Muscle of arm (tissue), 14 donors: ENCODE measurements at places on chromosomes 11 and 22.
A peak's percentile ranks its signal among the peaks of the same experiment; 100 is the strongest.

- no peak for DNase-seq
Observed at GRCh38 chr11:1277936-1278512, 31.4 kb downstream of the TOLLIP start.

GRCh38 chr11:133029107-133029506 lies 503.2 kb downstream of the OPCML start:
- no peak for DNase-seq

DNA sequence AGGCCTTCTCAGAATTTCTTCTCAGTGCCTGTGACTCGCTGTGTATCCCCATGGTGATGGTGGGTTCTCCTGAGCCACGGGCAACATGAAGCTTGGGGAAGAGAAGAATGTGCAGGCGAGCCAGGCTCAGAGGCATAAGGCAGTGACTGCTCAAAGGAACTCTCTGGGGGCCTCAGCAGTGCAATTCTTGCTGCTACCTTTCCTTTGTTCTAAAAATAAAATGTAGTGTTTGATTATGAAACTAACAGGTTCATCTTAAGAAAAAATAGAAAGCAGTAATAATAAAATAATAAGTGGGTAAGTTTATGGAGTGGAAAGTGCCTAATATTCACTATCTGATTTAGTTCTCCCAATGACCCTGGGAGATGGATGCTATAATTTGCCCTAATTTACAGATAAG lies 46.7 kb downstream of the MEI1 start:
- DNase-seq, result no peak

DNA sequence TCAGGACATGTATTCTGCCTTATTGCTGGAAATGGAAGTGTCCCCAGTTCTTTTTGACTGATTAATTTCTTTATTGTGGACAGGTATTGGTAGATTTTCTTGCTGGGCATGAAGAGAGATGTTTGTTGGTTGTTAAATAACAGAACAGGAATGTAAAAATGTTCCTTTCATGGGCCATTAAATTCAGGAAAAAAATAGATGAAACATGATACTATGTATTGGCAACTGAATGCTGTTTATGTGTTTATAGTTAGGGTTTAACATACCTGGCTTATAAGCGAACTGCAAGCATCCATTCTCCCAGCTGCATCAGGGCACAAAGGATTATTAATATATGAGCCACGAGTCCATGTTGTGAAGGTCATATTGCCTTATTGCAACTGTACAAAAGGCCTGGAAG lies 368.5 kb downstream of the NELL1 start:
- no peak for DNase-seq

GRCh38 chr22:35839841-35840301 lies 122.2 kb downstream of the APOL5 start:
- DNase-seq, result peak; percentile 56

DNA sequence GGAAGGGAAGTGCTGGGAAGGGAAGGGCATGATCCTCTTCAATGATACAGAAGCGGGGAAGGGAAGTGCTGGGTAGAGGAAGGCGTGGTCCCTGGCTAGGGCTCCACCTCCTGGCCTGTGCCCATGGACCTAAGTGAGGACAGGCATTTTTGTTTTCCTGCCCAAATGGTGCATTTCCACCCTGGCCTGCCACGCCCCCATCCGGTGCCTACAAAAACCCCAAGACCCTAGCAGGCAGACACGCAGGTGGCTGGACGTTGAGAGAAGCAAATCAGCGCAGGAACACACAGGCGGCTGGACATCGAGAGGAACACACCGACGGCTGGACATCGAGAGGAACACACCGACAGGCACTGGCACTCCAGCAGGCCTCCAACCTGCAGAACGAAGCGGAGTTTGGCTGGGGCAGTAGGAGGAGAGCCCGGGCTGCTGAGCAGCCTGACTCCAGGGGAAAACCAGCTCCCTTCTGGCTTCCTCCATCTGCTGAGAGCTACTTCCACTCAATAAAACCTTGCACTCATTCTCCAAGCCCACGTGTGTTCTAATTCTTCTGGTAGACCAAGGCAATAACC lies 628.3 kb downstream of the BUD13 start:
- DNase-seq, result no peak

GRCh38 chr11:64771861-64772260 lies 6.5 kb downstream of the SF1 start:
- DNase-seq, result no peak

- no peak for DNase-seq
Observed at GRCh38 chr11:9142732-9143131, 51.3 kb upstream of the SCUBE2 start.

- DNase-seq, result no peak
Observed at GRCh38 chr11:133038850-133039249, 493.5 kb downstream of the OPCML start.

- DNase-seq, result no peak
Observed at GRCh38 chr11:112650527-112650926, 310.7 kb upstream of the NCAM1 start.

DNA sequence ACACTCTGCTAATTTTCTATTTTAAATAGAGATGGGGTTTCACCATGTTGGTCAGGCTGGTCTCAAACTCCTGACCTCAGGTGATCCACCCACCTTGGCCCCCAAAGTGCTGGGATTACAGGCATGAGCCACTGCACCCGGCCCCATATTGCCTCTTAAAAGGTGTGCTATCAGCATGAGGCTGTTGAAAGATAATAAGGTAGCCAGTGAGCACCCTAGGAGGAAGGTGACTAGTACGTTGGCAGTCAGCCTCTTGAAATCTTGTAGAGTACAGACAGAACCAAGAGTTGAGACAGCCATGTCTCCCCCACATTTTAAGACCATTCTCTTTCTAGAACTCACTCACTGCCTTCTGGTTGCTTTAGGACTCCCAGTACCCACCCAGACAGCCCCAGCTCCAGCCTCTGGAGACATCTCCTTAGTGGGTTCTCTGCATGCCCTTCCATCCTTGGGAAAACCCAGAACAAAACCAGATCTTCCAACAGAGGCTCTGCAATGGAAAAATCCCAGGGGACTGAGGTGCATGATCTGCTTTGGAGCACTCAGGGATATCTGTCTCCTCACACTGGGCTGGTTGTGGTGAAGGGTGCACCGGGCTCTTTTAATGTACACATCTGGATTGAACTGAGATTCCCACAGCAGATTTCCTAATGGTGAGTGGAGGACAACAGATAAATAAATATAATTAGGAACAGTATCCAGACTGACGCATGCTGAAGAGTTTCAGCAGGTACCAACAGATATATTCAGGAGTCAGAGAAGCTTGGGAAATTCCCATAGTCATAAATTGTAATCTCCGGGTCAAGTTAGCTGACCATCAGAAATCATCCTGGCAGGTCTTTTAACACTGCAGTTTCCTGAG lies 49.4 kb downstream of the LRRC74B start:
- no peak for DNase-seq

GRCh38 chr11:14137284-14137683 lies 174.8 kb downstream of the SPON1 start:
- DNase-seq, result no peak

DNA sequence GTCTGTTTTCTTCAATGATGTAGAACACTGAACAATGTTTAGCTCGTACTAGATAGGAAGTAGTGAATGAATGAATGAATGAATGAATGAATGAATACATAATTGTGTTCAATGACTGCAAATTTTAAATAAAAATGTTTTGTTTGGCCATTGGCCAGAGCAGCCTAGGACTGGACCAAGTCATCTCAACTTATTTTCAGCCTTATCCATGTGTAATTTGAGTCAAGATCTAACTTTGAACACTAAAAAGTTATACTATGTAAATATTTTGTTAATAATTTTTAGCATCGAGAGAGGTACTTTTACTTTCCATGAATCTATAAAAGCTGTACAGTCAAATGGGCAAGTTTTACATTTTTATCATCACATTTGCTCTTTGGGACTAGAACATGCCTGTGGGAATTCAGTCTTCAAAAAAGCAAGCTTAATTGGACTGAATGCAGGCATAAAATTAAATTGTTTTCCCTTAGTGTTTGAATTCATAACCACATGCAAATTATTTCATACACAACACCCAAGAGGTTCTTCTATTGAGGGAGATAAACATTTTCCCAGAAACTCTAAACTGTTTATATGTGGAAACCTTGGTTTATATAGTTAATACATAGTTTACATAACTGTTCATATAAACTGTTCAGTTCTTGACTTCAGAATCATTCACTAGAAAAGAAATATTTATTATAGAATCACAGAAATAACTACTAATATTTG lies 222.1 kb upstream of the ANO3 start:
- DNase-seq, result no peak

GRCh38 chr11:86152006-86152862 lies 83.3 kb upstream of the PICALM start:
- DNase-seq, result no peak

DNA sequence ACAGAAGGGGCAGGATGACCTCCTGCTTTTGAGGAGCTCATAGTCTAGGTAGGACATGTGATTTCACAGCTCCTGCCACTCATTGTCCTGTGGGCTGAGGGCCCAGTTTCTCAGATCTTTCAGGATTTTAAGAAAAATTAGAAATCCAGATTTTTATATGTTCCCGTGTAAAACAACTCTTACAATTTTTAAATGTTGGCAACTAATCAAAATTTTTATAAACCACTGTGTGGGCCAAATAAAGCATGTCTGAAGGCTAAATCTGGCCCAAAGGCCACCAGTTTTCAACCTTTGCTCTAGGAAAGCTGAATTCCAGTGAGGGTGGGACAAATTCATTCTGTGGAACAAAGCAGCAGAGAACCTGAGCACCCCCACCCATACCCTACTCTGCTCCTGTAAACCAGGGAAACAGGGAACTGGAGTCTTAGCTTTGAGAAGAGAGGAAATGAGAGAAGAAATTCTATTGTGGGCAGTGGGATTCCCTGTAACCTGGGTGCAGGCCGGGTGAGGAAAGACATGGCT lies 20.6 kb downstream of the LRRC32 start:
- DNase-seq, result no peak

- DNase-seq, result no peak
Observed at GRCh38 chr22:22822106-22822505, 65.5 kb upstream of the IGLL5 start.

- no peak for DNase-seq
Observed at GRCh38 chr11:112694245-112694644, 267.0 kb upstream of the NCAM1 start.

- peak; percentile 39 for DNase-seq
Observed at GRCh38 chr11:9573775-9574621, 528 bp downstream of the WEE1 start.

DNA sequence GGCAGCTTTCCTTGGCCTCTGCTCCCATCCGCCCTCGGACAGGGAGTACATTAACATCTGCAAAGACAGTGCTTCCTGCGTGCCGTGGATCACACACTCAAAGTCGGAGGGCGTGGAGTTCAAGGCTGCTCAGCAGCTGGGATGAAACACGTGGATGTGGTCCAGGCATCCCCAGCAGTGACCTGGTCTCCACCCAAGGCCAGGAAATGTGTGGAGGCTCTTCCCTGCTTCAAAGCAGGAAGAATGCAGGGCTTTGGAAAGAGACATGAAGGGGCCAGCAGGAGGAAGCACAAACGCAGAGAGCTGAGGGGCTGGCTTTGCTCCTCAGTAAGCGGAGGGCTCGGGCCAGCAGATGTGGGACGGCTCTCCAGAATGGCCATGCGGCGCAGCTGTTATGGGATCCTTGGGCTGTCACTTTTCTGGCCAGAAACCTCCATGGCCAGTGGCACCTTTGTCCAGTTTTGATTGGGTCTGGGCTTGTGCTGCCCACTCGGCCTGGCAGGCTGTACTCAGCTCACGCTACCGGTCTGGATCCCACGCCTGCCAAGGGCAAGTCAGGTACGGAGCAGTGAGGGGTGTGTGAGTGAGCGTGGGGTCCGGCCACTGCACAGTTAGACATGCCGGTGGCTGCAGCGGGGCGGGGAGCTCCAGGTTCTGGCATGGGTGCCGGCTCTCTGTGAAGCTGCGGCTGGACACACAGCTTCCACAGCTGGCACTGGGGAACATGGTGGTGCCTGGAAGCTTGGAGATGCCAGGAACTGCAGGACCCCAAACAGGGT lies 438.0 kb downstream of the TBC1D22A start:
- peak; percentile 67 for DNase-seq

- no peak for DNase-seq
Observed at GRCh38 chr11:100624346-100624745, 62.7 kb upstream of the ARHGAP42 start.

DNA sequence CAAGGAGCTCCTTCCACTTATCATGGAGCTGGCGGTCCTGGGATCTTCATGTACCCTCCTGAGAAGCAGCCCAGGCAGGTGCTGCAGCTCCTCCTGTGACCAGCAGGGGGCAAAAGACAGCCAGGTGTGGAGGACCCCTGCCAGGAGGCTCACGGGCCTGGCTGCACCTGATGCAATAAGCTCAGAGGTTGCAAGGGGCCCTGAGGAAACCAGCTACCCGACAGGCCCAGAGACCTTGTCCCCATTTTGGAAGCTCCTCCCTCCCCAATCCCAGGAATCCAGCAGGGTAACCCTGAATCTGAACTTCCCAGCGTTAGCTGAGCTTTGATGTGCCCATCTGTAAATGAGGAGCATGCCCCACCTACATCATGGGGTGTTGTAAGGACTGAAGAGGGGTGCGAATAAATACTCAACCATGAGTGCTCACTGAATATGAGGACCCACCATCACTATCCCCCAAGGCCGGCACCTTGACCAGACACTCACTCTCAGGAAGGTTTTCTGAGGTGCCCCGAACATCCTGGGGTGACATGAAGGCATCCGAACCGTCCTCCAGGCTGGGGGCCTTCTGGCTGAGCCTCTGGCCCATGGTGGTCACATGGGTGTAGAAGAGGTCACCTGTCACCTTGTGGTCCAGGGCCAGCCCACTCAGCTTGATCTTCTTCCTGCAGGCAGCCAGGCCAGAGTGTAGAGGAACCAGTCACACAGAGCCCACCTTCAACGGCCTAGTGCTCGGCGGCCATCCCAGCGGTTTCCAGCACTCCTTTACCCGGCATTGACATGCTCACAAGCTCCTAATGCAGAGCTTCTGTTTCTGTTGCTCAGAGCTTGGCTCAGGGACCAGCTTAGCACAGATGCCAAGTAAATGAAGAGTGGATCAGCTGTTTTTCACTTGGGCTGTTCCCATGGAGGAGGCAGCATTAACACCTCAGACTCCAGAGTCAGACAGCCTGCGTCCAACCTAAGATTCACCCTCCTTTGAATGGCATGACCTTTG lies 21.7 kb downstream of the SLC43A1 start:
- no peak for DNase-seq

- DNase-seq, result peak; percentile 87
Observed at GRCh38 chr11:106399076-106399511, 321.6 kb downstream of the AASDHPPT start.

DNA sequence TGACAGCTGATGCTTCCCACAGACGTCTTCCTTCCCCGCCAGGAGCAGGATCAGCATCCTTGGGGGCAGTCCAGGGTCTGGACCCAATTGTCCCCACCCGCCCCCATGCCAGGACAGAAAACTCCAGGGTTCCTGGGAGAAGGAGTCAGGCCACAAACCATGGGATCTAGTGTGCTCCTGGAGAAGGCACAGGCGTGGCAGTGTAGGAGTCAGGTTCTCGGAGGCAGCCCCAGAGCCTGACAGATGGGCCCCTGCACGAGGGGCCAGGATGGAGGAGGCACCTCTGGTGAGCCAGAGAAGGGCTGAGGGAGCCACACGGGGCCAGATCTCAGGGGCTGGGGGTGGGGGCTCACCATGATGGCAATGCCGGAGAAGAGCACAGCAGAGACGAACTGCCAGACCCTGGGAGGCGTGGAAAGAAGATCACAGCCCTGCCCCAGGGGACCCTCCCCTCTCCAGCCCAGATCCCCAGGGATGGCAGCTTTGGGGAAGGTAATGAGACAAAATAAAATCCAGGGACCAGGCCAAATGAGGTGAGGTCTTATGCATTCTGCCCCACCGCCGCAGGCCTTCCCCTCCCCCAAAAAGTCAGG lies 13.6 kb downstream of the TP53I11 start:
- DNase-seq, result no peak

GRCh38 chr22:35985371-35985770 lies 43.3 kb downstream of the RBFOX2 start:
- no peak for DNase-seq
